ENCODE measurements at places on chromosomes 4 and X.

- no peak for DNase-seq
Measured at GRCh38 chrX:50497114-50497513, 26.5 kb upstream of the DGKK start.

DNA sequence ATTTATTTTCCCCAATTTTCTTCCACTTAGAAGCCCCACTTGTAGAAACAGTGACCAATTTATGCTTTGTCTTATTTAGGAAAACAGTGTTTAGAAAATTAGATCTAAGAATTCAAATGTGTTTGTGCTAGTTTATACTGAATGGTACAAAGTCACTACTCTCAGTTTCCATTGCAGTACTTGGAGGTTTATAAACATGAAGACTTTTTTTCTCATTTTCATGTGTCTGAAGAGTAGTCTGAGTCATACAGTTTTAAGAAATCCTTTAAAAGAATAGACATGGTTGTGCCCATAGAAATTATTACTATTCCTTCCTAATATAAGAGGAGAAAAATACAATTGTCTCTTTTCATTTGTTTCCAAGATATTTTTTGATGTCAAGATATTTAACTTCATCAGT, 458.7 kb downstream of the NAF1 start:
- DNase-seq: no peak

- DNase-seq: no peak
Measured at GRCh38 chr4:120897981-120898719, 24.4 kb downstream of the PRDM5 start.

DNA sequence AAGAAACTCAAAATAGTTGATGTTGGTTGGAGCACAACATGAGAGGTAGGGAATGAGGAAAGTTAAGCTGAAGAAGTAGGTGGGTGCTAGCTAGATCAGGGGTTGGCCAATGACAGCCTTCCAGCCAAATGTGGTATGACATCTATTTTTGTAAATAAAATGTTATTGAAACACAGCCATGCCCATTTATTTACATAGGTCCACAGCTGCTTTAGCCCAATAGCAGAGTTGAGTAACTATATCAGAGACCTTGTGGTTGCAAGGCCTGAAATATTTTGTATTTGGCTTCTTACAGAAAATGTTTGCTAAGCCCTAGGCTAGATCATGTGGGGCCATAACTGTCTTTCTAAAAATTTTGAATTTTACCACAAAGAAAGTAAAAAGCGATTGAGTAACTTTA, 234.9 kb upstream of the CTSO start:
- DNase-seq: no peak

DNA sequence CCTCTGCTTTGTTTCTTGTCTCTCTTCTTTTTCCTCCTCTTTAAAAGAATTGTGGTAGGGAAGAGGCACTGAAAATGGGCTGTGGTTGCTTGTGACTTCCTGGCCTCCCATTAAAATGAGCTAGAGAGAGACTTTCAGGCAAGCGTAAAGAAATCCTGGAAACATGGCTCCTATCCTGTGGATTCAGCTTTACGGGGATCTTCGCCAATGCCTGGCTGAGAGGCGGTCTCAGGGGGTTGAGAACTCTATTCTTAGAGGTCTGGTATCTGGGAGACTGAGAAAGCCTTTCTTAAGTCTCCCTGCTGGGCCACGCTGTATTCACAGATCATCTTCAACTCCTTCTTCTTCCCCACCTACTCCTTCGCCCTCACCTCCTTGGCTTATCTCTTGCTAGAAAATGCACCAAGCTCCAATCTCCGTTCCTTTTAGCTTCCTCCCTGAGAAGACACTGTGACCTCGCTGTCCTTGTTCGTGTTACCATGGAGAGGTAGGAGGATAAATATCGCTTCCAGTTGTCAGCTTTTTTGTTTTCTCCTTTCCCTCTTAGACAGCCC, 542 bp upstream of the KLF8 start:
- no peak for DNase-seq

- no peak for DNase-seq
Measured at GRCh38 chrX:11967986-11968869, 170.0 kb upstream of the FRMPD4 start.

DNA sequence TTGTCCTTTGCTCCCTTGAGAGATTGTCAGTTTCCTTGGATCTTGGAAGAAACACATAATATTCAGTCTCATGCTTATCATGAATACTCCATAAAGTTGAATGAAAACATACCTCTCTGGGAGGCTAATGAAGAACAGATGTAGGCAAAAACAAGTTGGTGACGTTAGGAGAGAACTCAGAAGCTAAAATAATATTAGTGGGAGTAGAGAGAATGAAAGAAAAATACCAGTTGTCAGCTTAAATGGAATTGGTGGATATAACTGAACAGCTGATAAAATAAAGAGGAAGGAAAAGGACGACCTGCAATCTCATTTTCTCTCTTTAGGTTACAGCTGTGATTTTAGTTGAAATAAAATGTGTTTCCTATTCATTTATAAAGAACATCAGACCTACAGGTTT, 124.8 kb downstream of the SNCA start:
- DNase-seq: no peak

DNA sequence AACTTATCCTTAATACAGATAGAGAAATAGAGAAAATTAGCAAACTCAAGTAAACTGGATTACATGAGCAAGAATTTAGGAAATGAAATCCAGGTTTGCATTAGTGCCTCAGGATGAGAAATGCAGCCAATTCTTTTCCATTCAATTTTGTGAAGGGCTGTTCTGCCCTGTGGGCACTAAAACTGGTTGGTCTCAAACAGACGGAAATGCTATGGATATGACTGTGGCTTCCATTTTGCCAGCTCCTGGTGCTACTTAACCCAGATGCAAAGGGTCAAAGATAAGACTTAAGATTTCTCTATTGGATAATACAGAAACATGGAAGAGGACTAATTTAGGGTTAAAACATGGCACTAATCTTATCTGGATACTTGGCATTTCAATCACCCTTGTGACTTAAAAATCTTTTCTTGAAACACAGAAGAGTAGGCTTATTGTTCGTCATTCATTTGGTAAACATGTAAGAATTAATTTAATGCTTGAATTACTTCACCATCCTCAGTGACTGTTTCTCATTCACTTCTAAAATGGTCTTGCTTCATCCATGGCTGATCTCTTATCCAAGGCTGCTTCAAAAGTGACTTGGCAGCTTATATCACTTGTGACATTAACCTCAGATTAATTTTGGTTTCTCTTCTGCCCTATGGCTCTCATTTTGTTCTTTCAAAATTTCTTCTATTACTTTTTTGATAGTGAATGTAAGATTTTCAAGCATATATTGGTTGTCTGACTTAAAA, 1008.7 kb downstream of the GLUD2 start:
- DNase-seq: no peak

DNA sequence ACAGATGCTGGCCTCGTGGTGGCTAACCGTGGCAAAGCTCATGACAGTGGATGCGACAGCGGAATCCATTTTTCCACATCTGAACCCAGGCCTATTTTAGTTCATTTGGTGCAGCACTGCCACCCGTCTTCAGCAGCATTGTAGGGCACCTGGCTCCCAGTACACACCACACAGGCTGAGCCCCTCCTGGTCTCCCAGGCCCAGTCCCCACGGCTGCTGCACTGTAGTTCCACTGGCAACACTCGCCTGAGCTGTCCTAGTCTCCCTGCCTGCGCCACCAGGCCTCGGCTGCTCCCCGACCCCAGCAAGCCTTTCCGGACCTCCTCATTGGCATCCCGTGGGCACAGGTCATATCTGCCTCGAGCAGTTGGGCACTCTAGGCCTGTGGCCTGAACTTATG, 76.2 kb downstream of the MTMR1 start:
- no peak for DNase-seq

DNA sequence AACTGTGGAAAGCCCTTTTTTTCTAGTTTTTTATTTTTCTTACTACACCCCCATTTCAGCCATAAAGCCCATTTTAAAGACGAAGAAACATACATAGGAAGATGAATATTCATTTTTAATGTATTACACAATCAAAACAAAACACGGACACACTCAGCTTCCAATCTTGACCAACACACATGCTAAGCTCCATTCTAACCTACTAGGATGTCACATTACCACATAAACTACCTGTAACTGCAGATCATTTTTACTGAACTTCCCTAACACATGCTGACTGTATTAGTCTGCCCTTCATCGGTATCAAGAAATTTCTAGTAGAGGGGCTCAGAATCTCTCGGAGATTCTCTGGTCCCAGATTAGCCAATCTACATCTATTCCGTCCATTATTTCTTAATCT, 1.8 kb downstream of the CCNI start:
- no peak for DNase-seq

- no peak for DNase-seq
Measured at GRCh38 chr4:112882286-112882685, 167.2 kb upstream of the ANK2 start.

- no peak for DNase-seq
Measured at GRCh38 chrX:110082161-110082560, 79.2 kb downstream of the TMEM164 start.

- DNase-seq: no peak
Measured at GRCh38 chr4:11480683-11481082, 52.0 kb upstream of the HS3ST1 start.

GRCh38 chrX:55056820-55057674, 17.8 kb upstream of the PAGE2B start:
- no peak for DNase-seq

DNA sequence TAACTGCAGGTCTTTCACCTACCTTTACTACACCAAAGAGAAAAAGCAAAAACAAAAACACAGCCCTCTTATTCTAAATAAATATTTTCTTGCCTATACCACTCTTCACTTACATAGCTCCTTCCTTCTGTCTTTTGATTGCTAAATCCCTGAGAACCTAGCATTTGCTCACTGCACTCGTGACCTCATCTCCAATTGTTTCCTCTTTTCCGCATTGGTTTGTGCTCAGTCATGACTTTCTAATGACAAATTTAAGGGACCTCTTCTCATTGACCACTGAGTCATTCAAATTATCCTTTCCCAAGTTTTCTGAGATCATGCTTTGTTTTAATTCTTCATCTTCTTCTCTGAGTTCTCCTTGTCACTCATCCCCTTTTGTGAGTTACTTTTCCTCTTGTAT, 1697.1 kb downstream of the STIM2 start:
- DNase-seq: no peak

GRCh38 chr4:106444557-106444956, 76.0 kb upstream of the GIMD1 start:
- DNase-seq: no peak

DNA sequence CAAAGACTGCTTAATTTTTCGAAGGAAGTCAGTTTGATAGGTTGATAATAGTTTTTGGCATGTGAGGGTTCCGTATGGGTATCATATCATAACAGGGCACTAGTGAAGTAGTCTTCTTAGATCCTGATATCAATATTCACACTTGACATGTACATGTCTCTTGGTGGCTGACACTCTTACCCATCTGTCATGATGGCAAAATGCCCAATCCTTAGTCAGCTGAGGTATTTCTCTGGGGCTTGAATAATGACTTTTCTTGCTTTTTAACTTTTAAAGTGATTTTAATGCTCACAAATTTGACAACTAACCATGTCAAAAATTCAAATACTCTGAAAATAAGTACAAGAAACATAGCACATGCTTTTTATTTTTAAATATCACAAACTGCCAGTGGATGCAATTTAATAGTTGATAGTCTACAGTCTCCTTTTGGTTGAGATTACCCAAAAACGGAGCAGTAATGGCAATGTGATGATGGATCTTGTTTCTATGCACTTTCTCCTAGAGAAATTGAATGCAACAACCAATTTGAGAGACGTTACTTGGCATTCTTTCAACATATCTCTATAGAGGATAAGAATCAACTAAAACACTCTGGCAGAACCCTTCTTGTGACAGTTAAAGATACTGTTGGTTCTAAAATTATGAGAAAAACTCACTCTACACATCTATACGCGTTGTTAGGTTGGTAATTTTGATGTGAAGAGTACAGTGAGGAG, 552.9 kb upstream of the PABPC4L start:
- no peak for DNase-seq

GRCh38 chr4:67573193-67573592, 14.7 kb downstream of the STAP1 start:
- no peak for DNase-seq

- no peak for DNase-seq
Measured at GRCh38 chr4:145565328-145565727, 53.9 kb upstream of the MMAA start.

DNA sequence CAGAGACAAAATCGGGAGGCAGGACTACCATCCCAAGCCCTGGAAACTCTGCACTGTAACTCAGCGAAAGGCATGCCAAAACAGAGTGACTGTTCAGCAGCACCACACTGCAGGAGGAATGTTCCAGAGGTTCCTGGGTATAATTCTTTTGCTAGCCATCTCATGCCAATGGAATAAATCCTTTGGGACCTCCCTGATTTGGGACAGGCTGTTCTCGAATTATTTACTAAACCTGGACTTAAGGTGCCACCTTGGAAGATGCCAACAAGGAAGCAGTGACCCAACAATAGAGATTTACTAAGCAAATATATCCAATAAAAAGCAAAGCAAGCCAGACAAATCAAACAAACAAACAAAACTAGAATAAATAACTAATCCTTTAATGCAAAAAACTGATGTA, 9.3 kb downstream of the AADAT start:
- DNase-seq: no peak

GRCh38 chrX:74230094-74230493, 73.9 kb upstream of the ZCCHC13 start:
- DNase-seq: no peak

DNA sequence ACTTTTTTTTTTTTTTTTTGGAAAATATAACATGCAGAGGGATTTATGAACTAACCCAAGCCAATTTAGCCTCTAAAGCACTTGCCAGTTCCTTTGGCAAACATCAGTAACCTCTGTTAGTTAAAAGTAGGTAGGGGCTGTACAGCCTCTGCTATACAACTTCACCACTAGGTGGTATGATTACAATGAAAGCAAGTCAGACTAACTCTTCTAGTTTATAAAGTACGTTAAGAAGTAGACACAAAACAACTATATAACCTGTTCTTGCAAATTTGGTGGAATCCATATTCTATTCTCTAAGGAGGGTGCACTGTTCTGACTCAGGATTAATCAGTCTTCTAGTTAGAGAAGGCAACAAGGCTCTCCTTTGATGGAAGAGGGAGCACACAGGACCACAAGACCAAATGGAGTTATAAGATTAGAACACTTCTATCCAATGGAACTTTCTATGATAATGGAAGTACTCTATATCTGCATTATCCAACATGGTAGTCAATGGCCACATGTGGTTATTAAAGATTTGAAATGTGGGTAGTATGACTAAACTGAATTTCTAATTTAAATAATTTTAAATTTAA, 12.8 kb downstream of the AIMP1 start:
- DNase-seq: no peak

DNA sequence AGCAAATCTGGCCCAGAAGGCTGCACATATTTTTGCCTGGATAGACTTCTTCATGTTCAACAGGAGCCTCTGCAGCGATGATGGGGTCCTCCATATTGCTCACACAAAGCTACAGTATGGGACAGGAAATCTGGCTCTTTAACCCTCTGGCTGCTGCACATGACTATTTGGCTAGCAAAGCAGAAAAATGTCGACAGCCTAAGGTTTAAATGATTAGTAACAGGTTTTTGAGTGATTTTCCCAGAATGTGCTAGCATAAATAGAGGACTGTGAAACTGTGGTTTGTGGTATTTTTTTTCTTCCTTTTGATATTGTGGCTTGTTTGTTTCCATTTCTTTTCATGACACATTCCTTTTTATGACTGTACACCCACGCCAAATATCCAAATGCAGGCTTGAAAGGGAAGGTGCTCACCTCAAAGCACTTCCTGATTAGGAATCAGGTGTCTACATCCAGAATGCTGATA, 120.2 kb upstream of the GK2 start:
- DNase-seq: no peak
